ENCODE measurements at places on chromosomes 6 and 20. TPM values are rescaled to one million over a fixed set of nuclear protein-coding genes. Genes with fewer than 3 reads are reported as not detected.

GRCh38 chr6:81981812-81982211 is 229.3 kb upstream of the TENT5A start:
- no peak for DNase-seq

GRCh38 chr6:110322874-110323242 is 35.3 kb downstream of the METTL24 start:
- no peak for DNase-seq

GRCh38 chr6:9523462-9523861 is 891.4 kb downstream of the TFAP2A start:
- no peak for DNase-seq

DNA sequence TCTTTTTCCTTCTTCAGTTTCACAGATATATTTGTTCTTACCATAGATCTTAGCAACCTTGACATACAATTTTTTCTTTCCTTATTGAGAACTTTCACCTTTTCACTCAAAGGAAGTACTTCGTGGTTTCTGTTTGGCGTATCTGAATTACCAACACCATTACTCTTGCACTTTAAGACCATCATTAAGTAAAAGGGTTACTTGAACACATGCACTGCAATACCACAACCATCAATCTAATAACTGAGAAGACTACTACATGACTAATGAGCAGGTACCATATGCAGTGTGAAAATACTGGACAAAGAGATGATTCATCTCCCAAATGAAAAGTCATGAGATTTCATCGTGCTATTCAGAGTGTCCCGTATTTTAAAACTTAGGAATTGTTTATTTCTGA is 21.7 kb upstream of the SENP6 start:
- no peak for DNase-seq

GRCh38 chr20:32718749-32719348 is 24.4 kb downstream of the COMMD7 start:
- DNase-seq: no peak

The PLEKHG1 gene
- polyA plus RNA-seq: 10.2 TPM

Data from muscle of leg (tissue), 16 donors.